ENCODE measurements at places on chromosomes 1 and 21.

- DNase-seq, result peak; percentile 36
Observed at GRCh38 chr1:25922056-25922970, 16.1 kb upstream of the STMN1 start.

- peak; percentile 54 for DNase-seq
Observed at GRCh38 chr1:203278082-203278884, 27.0 kb upstream of the BTG2 start.

DNA sequence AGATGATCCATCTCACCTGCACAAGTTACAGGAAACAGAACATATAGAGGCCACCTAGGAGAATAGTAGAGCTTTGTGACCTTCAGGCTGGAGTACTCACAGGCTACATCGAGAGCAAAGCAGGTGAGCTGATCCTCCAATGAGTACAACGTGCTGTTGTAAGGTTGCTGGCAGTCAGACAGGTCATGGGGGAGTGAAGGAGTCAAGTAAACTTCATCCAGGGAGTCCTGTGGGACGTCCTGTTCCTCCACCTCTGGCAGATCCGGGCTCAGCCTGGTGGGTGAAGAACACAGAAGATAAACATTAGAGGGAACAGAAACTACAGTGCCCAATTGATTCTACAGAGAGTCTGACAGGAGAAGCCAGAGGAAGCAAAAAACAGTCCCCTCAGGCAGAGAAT, 62.5 kb downstream of the PRKAB2 start:
- DNase-seq, result no peak

- no peak for DNase-seq
Observed at GRCh38 chr21:39763272-39763970, 18.4 kb downstream of the IGSF5 start.

DNA sequence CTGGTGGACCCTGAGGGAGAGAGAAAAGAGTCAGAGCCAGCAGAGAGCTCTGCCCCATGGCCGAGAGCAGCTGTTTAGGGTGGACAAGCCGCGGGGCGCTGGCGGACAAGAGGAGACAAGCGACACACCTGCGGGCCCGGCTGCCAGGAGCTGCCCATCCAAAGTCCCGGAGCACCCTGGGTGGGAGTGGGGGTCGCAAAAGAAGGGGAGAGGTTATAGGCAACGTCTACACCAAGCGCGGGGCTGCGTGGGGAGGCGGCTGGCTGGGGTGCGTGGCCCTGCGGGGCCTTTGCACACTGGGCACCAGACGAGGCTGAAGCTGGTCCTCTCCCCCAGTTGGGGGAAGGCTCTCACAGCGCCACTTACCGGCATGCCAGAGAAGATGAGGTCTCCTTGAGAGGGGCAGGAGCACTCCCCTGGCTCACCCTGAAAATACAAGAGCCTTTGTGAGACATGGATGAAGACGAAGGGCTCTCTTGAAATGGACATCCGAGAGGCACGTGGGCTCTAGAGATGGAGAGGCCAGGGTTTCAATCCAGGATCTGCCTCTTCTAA, 24.1 kb downstream of the COL16A1 start:
- DNase-seq, result no peak

- no peak for DNase-seq
Observed at GRCh38 chr1:63710761-63711380, 62.9 kb upstream of the ROR1 start.

DNA sequence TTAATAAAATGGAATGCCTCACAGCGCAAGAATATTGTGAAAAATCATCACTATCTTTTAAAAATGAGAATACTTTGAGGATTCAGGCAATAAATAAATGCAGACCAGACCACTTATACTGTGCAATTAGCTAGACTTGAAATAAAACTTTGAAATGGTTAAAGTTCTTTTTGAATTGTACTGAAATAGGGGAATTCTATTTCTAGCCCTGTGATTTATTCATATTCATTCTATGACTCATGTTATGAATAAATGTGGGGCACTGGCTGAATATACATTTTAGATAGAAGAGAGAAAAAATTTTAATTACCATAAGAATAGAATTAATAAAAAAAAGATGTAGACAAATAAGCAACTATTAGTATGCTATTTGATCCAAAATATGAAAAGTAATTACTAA, 16.4 kb upstream of the USP25 start:
- no peak for DNase-seq

DNA sequence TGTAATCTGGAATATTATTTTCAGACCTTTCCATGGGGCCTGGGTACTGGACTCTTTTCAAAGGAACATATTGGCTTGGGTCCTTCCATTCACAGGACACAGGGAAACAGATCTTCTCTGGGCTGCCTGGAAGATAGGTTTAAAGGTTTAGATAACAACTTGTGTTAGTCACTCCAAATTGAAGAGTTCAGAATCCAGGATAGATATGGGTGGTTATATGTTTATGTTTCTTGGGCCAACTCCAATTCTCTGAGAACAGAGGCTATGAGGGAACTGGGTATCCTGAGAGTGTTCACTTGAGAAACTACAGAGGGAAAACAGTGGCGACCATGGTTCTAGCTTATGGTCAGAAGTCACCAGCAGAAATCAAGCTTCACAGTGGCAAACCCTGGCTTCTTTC, 8.7 kb upstream of the PIGM start:
- DNase-seq, result no peak

- DNase-seq, result no peak
Observed at GRCh38 chr21:45177039-45177438, 102.7 kb downstream of the ADARB1 start.

- DNase-seq, result no peak
Observed at GRCh38 chr1:69120817-69121216, 446.9 kb upstream of the LRRC7 start.

DNA sequence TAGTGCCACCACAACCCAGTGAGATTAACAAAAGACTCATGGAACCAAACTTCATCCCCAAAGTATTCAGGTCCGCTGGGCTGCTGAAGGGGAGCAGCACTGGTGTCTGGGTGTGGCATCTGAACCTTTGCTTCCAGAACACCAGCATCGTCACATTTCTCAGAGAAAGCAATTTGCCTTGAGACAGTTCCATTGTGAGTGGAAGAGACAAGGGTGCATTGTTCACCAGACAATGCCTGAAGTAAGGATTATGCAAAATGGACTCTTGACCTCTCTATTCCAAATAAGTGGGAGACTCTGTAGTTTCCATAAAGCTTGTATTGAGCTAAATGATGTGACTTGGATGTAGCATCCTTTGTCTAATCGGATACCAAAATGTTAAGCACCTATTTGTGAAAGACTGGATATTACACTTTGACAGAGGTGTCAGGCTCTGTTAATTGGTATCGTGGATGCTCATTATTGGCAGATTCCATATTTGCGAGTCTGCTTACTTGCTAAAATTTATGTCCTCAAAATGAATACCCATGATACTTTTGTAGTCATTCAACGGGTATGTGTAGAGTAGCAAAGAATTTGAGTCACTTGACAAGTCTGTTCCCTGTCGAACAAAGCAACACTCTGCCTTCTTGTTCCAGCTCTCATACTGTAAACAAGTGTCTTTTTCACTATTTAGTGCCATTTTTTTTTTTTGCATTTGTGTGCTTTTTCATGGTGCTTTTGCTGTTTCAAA, 75.6 kb downstream of the MRPS6 start:
- DNase-seq, result no peak

GRCh38 chr1:29370067-29370466, 133.7 kb downstream of the PTPRU start:
- no peak for DNase-seq

DNA sequence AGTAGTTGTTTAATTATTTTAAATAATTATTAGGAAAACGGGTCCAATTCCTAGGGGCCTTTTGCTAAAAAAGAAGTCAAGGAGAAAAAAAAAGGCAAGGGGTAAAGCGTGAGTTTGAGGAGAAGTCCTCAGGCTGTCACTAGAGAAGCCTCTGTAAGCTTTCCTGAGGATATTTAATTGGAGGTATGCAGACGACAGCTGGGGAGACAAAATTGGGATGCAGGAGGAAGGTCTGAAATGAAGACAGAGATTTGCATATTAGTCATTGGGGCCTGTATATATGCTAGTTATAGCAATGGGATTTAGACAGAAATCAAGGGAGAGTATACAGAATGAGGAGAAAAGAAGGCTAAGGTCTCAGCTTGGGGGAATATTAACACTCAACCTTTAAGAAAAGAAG, 8.6 kb downstream of the ATP6V1G3 start:
- no peak for DNase-seq

DNA sequence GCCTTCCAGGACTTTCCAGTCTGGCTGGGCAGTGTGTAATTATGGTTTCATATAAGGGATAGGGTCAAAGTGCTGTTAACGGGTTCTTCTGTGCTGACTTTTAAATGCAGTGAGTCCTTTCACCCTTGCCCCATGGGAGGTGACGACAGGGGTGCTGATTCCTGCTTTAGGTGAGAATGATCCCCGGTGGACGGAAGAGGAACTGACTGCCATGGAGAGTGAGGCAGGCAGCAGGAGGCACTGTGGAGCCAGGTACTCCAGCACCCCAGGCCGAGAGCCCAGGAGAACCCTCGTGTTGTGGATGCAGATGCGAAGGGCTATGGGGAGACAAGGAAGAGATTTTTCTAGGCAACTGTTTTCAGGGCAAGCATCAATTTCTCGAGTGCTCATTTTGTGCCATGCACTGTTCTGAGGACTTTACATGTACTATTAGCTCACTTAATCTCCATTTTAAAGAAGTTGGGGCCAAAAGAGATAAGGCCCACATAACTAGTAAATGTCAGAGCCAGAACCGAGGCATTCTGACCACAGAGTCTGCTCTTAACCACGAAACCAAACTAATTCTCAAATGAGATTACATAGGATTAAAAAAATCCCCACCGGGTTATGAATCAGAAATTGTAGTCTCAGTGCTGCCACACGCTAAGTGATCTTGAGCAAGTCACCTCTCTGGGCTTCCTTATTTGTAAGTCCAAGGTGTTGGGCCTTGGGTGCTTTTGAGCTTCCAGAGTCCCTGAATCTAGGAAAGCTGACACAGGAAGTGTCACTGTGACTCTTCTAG, 28.2 kb downstream of the STPG1 start:
- peak; percentile 18 for DNase-seq

DNA sequence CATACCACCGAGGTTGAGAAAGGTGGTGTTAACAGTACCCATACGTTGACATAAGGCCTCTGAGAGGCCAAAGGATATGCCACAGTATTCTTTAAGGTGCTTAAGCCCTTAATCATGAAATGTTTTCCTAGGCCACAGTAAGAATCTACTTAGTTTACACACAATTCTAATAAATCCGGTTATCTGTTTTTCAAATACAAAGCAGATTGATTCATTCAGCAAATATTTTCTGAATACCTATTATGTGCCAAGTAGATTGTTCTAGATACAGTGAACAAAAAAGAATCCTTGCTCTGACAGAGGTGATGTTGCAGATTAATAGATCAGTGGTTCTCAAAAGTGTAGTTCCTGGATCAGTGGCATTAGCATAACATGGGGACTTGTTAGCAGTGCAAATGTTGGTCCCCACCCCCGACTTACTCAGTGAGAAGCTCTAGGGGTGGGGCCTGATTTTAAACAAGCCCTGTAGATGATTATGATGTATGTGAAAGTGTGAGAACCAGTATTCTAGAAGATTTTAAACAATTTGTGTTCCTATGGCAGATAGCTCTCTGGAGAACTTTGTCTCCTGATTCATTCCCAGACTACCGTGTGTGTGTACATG, 61.6 kb downstream of the NFIA start:
- DNase-seq, result no peak

GRCh38 chr1:206713910-206714312, 29.2 kb downstream of the MAPKAPK2 start:
- DNase-seq, result no peak

DNA sequence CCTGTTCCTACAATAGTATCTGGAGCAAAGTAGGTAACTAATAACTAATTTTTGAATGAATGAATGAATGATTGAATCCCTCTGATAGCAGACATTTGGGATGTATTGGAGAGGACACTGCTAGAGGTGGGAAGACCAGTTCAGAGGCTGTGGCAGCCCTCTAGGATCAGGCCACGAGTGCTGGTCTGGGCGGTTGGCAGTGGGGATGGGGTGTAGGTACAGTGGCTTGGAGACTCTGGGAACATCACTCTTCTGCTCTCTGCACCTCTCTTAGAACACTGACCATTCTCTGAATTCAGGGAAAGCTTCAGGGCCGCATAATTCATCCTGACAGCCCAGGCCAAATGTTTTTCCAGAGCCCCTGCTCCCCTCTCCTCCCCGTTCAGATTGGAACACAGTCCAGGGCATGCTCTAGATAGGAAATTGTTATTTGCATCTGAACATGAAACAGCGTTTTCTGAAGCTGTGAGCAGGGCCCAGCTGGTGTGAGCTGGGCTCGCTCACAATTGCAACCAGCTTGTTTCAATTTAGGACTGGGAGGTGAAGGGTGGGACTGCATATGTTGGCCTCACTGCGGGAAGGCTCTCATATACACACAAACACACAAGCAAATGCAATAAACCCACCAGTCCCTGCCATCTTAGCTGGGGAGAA, 253.1 kb upstream of the USP24 start:
- no peak for DNase-seq

DNA sequence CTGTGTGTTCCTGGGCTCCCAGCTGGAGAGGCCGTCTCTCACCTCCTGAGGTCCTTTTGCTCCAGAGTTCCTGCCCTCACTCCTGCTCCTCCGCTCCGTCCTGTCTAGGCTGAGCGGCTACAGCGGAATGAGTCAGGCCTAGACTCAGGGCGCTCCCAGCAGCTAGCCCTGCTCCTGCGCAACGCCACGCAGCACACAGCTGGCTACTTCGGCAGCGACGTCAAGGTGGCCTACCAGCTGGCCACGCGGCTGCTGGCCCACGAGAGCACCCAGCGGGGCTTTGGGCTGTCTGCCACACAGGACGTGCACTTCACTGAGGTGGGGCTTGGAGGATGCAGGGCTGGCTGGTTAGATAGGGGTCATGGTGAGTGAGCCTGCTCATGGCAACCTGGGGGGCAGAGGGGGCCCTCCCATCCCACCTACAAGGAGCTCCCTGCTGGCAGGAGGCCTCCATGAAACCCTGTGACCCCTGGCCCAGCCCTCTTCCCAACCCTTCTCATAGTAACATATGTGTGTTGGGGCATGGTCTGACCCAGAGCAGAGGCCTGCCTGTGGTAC, 15.1 kb downstream of the PSRC1 start:
- no peak for DNase-seq

GRCh38 chr21:15052459-15052763, 12.4 kb downstream of the NRIP1 start:
- DNase-seq, result no peak

GRCh38 chr21:37473491-37473890, 106.9 kb downstream of the DYRK1A start:
- DNase-seq, result no peak
